ENCODE measurements at places on chromosomes 1 and 21.

DNA sequence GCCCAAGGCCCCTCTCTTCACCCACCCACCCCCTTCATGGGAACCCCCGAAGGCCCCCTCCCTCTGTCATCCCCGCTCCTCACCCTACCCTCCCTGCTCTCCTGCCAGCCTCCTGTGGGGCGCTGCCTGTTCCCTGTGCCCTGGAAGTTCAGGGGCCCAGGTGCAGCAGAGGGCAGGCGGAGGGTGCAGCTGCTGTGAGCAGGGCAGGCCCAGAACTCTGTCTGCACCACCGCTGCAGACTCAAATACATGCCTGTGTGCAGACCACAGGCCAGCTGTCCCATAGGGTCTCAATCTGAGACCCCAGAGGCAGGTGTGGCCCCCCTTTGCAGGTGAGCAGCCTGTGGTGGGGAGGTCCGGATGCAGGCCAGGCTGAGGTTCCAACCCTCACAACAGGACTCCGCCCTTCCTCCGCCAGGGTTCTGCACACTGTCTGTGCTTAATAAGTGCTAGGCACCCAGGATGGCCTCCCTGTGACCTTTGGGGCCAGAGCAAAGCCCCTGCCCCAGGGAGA lies 62.5 kb downstream of the WNT9A start:
- DNase-seq = no peak

DNA sequence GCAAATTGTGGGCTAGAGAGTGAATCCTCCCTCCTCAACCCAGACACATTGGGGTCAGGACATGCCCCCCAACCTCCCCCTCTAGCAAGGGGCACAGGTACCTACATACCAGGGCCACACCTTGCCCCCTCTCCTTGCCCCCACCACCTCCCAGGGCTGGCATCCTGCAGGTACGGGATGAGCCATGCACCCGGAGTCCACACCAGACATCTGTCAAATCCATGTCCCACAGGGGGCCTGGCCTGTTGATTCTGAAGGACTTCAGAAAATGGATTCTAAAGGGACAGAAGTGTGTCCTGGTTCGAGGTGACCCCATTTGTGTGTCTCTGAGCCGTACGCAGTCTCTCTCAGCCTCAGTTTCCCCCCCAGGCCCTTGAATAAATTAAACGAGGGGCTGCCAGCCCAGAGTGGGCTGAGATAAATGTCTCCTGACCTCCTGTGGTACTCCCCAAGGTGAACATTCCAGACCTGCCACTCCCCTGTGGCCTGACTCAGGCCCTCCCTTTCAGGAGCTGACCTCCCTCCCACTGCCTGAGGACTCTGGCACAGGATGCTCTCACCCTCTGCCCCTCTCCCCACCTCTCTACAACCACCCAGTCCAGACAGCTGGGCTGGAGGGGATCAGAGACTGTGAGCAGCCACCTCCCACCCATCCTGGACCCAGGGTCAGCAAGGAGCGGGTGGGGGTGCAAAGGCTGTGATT lies 94.5 kb downstream of the EPHB2 start:
- DNase-seq = no peak

GRCh38 chr1:45442272-45442671 lies 48.7 kb downstream of the TESK2 start:
- no peak for DNase-seq

DNA sequence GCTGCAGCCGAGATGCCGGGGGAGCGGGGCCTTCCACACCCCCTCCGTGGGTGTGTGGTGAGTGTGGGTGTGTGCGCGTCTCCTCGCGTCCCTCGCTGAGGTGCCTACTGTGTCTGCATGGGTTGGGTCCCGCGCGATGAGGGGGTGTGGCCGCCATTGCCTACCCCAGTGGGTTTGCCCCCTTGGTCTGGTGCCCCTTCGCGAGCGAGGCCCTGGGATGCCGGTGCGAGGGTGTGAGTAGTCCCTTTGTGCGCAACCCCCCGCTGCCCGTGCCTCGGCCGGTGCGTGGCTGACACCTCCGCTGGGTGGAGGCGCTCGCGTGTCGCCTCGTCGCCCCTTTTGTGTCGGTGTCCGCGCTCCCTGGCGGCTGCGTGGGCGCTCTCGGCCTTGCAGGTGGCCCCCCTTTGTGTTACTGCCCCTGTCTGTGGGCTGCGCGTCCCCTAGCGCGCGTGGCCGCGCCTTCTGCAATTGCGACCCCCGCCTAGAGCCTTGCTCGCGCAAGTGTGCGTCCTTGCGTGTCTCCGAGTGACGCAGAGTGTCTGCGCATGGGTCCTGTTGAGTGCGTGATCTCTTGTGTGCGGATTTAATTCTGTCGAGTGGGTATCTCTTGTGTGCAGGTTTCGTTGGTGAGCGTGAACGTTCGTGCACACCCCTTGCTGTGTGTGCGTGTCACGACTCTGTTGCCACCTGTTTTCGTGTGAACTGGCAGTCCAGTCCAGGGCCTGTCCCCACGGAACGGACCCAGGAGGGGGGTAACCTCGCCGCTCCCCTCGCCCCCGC lies 553 bp downstream of the TTC3 start:
- peak; percentile 33 for DNase-seq

DNA sequence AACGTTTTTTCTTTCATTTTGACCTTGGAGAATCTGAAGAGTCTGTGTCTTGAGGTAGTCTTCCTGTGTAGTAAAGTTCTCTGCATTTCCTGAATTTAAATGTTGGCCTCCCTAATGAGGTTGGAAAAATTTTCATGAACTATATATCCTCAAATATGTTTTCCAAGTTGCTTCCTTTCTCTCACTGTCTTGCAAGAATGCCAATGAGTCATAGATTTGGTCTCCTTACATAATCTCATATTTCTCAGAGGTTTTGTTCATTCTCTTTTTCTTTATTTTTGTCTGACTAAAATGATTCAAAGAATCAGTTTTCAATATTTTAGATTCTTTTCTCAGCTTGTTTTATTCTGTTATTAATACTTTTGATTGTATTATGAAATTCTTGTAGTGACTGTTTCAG lies 87.6 kb downstream of the DRAM2 start:
- no peak for DNase-seq

Measured in stimulated activated CD4-positive, alpha-beta T cell treated with anti-CD3 and anti-CD28 coated beads, Interleukin-1b, Interleukin-23, amount 100 ng/mL, for 24 hours (primary cell).